Renal pelvis (tissue), 12 donors: ENCODE measurements at places on chromosomes 12 and 14. TPM values are rescaled to one million over a fixed set of nuclear protein-coding genes. Genes with fewer than 3 reads are reported as not detected.

Gene ISM2
- polyA plus RNA-seq: 2.9 TPM

Gene DLK1
- 15.2 TPM for polyA plus RNA-seq

Gene NKX2-8
- not detected for polyA plus RNA-seq

Gene JPH4
- polyA plus RNA-seq: 9.1 TPM

Gene SLC2A3
- 20.1 TPM for polyA plus RNA-seq

Gene TMEM119
- 15.3 TPM for polyA plus RNA-seq

Gene MGP
- 36.0 TPM for polyA plus RNA-seq

Gene GARIN6
- 0.09 TPM for polyA plus RNA-seq

Gene PLEKHG3
- 109 TPM for polyA plus RNA-seq

Gene SOX5
- 7.2 TPM for polyA plus RNA-seq

Gene MDGA2
- 2.6 TPM for polyA plus RNA-seq

Gene PIP4P1
- polyA plus RNA-seq: 35.3 TPM

Gene NGB
- not detected for polyA plus RNA-seq

Gene C1S
- polyA plus RNA-seq: 47.4 TPM

Gene KRT1
- polyA plus RNA-seq: 0.12 TPM

Gene LPAR5
- 1.5 TPM for polyA plus RNA-seq

Gene KRT78
- polyA plus RNA-seq: not detected

Gene LRRC10
- polyA plus RNA-seq: not detected

Gene CAPZA3
- 0.16 TPM for polyA plus RNA-seq

Gene ALKBH1
- 19.4 TPM for polyA plus RNA-seq

Gene P2RX2
- 1.6 TPM for polyA plus RNA-seq

Gene HECTD1
- 185 TPM for polyA plus RNA-seq

Gene NOVA1
- 25.1 TPM for polyA plus RNA-seq

Gene PPFIBP1
- 112 TPM for polyA plus RNA-seq

Gene AJUBA
- polyA plus RNA-seq: 120 TPM

Gene TRIM9
- polyA plus RNA-seq: 2.5 TPM

Gene RPL6
- 2,110 TPM for polyA plus RNA-seq

Gene SELPLG
- 2.2 TPM for polyA plus RNA-seq

Gene SYT1
- 16.4 TPM for polyA plus RNA-seq

Gene TMEM121
- polyA plus RNA-seq: 6.6 TPM

Gene XRCC3
- 21.1 TPM for polyA plus RNA-seq

Gene NEUROD4
- polyA plus RNA-seq: not detected

Gene TAS2R46
- 0.19 TPM for polyA plus RNA-seq

Gene NID2
- polyA plus RNA-seq: 91.7 TPM

Gene SLC41A2
- 4.4 TPM for polyA plus RNA-seq

Gene TBC1D30
- polyA plus RNA-seq: 5.7 TPM

Gene NRXN3
- polyA plus RNA-seq: 6.1 TPM

Gene SMAGP
- polyA plus RNA-seq: 19.6 TPM

Gene PPP4R4
- 0.38 TPM for polyA plus RNA-seq

Gene KRT3
- polyA plus RNA-seq: not detected

Gene PEX5
- polyA plus RNA-seq: 51.7 TPM

Gene SCN8A
- polyA plus RNA-seq: 1.6 TPM

Gene BDKRB2
- polyA plus RNA-seq: 3.0 TPM

Gene FLVCR2
- polyA plus RNA-seq: 6.3 TPM

Gene LRIG3
- polyA plus RNA-seq: 35.1 TPM

Gene KLRG1
- 2.2 TPM for polyA plus RNA-seq

Gene ENDOU
- 0.48 TPM for polyA plus RNA-seq

Gene PKP2
- 21.7 TPM for polyA plus RNA-seq

Gene DAD1
- 251 TPM for polyA plus RNA-seq

Gene PRR4
- polyA plus RNA-seq: 5.9 TPM

Gene BCL2L14
- 1.3 TPM for polyA plus RNA-seq

Gene GPR84
- polyA plus RNA-seq: 0.16 TPM

Gene P2RX7
- 0.54 TPM for polyA plus RNA-seq

Gene EPYC
- not detected for polyA plus RNA-seq

Gene TPPP2
- polyA plus RNA-seq: 4.2 TPM

Gene MYO1H
- polyA plus RNA-seq: 3.9 TPM

Gene WSCD2
- polyA plus RNA-seq: 9.0 TPM

Gene ABCC9
- polyA plus RNA-seq: 23.9 TPM

Gene RPL10L
- not detected for polyA plus RNA-seq

Gene BLOC1S1
- polyA plus RNA-seq: 114 TPM
